Pons (tissue), 1 donor: ENCODE measurements at places on chromosomes 16 and 17.

GRCh38 chr16:79409978-79410377 is 190.6 kb downstream of the MAF start:
- peak; percentile 34 for DNase-seq

- DNase-seq = no peak
Observed at GRCh38 chr16:54487933-54488332, 201.3 kb upstream of the IRX3 start.

DNA sequence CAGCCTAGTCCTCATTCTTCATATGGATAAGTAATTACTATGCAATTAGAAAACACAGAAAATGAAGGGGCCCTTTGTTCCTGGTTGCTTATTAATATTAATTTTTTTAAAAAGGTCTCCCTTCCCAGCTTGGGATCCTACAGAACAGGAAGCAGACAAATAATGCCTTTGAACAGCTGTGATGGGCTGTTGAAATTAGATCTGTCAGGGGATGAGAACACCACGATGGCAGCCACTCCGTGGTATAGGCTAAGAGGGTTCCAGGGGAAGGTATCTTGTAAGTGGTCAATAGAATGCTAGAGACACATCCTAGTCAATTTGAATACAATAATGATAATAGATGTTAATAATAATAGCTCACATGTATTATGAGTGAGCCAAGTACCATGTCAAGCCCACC is 83.1 kb downstream of the CCDC182 start:
- no peak for DNase-seq

DNA sequence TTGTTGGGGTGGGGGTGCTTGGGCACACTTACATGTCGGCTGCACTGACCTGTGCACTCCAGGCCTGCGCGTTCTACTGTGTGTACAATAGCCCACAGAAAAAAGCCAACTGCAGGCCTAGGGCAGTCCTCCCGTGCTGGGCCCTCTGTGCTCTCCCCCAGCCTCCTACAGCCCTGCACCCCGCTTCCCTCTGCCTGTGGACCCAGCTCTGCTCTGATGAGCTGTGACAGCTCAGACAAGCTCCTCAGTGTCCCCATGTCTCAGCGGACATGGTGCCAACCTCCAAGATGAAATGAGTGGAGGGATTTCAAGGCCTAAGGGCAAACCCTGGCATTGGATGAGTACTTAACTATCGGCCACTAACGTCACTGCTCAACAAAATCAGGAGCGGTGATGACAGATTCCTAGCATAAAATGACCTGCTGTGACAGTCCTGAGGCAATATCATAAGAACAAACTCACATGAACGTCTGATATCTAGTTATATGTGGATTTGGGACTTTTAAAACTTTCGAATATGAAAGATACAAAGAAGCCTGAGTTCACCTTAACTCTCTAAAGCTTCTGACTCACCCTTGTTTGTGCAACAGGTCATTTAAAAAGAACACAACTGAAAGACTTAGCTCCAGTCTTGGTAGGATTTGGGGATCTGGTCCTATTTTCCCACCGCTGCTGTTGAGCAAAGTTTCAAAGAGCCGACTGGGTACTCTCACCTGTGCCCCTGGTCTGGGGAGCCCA is 34.7 kb downstream of the CCDC57 start:
- DNase-seq = no peak

DNA sequence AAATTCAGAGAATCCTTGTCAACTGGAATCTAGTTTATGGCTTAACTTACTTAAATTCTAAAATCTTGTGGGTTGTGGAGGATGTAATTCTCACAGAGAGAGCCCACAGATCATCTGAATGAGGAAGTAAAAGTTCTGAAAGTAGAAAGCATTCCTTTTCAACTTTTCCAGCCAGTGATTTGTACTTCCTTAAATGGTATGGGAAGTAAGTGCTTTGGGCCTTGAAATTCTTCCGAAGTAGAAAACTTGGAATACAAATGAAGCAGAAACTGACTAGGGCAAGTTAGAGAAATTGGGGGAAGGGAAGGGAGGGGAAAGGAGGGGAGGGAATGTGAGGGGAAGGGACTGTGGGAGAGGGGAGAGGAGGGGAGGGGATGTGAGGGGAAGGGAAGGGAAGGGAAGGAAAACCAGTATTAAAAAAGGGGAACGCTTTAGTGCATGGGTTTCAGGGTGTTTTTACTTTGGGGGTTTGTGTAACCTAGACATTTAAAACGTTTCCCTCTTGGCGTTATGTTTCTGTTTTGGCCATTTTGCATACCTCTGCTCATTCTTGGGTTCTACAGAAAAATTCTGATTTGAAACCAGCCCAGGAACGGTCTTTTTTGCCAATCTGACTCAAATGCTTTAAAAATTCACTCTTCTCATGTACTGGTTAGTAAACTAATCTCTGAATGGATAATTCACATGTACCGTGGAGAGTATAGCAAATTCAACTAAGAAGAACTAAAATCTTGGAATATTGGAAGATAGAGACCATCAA is 15.5 kb upstream of the SNTB2 start:
- DNase-seq = peak; percentile 68

GRCh38 chr17:81350320-81350890 is 44.9 kb upstream of the BAHCC1 start:
- no peak for DNase-seq

DNA sequence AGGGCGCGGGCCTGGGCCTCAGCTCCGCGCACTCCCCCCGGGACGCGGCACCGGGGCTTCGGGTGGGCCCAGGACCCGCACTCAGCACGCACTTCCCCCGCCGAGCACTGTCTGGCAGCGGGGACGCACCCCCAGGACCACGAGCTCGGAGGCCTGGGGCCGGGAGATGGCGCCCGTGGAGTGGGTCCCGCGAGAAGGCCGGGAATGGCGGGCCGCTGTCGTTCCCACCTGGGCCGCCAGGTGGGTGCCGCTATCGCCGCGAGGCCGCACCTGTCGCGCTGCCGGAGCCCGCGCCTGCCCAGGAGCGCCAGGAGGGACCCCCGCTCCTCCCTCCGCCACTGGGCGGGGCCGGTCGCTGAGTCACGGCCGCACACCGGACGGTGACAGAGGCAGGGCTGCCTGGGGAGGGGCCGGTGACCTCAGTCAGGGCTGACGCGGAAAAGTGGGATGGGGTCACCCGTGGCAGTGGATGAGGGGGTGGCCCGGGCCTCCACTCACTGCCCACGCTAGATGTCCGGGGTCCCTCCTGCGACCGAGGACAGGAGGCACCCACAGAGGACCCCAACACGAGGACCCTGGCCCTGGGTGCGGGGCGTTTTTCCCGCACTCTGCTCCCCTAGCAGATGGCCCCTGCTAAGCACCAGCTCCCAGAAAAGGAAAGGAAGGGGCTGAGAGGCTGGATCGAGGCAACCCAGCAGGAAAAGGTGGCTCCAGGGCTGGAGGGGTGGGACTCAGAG is 6.9 kb upstream of the ACTG1 start:
- DNase-seq = no peak

DNA sequence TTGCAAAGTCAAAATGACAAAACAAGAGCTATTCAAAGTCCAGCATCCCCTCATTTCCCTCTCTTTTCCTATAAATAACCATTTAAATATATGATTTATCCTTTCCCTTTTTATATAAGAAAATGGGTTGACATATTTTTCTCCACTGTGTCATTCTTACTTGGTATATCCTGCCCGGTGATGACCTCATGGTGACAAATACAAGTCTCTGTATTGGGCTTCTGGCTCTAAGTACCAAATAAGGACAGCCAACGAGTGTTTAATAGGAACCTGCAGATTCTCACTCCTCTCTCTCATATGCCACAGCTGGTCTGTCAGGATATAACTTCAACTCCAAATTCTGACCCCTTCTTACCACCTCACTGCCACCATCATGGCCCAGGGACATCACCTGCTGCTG is 25.5 kb upstream of the CBLN1 start:
- no peak for DNase-seq

DNA sequence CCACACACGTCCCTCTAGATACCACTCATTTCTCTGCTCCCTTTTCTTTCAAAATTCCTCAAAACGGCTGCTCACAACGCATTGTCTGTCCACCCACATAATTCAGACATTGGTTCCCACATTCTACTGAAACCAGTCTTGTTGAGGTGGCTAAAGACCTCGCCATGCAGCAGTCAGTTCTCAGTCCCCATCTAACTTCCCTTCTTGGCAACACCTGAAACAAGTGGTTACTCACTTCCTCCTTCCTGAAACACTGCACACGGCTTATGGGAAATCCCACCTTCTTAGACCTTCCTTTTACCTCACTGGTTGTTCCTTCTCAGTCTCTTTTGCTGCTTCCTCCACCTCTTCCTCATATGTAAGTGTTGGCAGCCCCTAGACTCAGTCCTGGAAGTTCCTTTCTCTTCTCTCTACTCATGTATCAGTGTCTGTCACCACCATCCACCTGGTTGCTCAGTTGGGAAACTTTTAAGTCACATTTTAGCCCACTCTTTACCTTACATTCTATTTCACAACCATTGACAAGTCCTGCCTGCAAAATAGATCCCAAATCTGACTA is 277.1 kb downstream of the CEP112 start:
- DNase-seq = no peak

- no peak for DNase-seq
Observed at GRCh38 chr16:12482455-12483220, 321.0 kb downstream of the CPPED1 start.

DNA sequence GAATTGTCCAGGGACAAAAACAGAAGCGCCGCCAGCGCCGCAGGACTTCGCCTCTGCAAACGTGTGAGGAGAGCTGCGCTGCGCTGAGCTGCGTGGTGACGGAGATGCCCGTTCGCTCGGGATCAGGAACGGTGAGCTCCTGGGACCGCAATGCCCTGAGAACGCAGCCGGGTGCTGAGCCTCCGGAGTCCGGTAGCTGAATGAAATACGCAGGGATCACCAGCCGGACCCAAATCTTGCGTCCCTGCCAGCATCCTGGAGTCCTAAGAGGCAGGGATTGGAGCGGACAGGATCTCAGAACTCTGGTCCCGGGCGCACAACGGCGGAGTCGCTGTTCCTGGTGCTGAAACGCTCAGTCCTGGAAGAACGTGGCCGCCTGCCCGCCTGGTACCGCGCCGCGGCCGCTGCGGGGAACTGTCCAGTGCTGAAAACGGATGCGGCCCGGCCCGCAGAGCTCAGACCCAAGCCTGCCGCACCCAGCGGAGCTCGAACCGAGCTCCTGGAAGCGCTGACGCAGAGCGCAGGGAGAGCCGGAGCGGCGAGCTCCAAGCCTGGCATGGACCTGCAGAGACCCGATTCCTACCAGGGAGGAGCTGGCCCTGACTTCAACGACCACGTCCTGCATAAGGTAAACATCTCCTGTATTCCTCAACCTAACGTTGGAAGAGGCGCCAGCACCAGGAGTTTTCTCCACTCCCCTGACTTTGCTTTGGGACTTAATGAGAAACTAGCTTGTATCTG is 41.5 kb downstream of the CD300LF start:
- DNase-seq = peak; percentile 12

GRCh38 chr16:27780468-27781194 is 230.7 kb downstream of the KATNIP start:
- no peak for DNase-seq

- no peak for DNase-seq
Observed at GRCh38 chr16:10256784-10257641, 74.8 kb upstream of the GRIN2A start.

DNA sequence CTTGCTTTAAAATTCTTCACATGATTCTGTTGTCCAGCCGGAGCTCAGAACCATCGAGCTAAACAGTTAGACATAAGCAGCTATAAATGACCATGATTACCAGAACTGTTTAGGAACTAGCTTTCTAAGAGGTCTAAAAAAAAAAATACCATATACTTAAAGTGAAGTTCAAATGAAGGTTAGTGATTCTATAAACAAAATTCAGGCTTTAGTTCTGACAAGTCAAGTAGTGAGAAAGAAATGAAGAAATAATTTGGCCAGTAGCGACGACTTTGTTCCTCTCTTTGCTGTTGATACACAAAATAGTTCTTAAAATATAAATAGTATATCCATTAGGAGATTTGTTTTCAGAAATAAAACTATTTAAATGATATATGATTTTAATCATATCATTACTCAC is 27.7 kb downstream of the ABCA8 start:
- DNase-seq = no peak

GRCh38 chr17:56849131-56849530 is 15.2 kb downstream of the DGKE start:
- no peak for DNase-seq

DNA sequence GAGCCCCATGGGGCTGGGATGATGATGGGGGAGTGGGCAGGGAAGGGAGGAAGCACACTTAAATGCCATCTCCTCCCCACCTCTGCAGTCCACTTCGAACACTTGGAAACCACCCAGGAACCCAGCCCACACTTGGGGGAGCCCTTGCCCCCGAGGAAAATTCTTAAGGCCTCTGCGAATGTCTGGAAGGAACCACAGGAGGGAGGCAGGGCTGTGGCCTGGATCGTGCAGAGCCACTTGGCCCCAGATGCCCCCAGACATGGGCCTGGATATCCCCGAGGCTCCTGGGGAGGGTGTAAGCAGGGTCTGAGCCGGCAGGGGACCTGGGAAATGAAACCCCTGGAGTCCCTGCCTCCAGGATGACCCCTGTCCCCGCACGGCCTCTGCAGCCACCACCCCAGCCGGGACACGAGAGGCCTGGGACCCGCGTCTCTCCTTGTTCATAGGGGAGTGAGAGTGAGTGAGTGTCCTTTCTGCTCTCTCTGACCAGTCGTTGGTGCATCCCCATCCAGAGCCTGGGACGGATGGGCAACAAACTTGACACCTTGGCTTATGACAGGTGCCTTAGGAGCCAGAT is 11.8 kb upstream of the MTSS2 start:
- no peak for DNase-seq

DNA sequence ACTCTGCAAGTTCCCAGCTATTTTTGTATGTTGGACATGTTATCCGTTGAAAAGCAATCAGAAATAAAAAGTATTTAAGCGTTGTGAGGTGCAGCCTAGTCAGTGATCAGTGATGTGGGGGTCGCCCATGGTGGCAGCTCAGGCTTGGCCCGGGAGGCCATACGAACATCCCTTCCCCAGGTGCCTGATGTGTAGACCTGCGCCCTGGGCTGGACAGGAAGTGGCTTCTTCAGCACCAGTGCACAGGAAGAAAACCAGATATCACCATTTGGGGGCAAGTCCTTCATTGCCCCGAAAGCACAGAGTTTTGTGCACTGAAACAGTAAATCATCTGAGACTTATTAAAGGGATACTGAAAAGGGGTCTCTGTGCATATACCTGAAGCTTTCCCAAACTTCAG is 98.9 kb downstream of the SOCS1 start:
- DNase-seq = no peak

DNA sequence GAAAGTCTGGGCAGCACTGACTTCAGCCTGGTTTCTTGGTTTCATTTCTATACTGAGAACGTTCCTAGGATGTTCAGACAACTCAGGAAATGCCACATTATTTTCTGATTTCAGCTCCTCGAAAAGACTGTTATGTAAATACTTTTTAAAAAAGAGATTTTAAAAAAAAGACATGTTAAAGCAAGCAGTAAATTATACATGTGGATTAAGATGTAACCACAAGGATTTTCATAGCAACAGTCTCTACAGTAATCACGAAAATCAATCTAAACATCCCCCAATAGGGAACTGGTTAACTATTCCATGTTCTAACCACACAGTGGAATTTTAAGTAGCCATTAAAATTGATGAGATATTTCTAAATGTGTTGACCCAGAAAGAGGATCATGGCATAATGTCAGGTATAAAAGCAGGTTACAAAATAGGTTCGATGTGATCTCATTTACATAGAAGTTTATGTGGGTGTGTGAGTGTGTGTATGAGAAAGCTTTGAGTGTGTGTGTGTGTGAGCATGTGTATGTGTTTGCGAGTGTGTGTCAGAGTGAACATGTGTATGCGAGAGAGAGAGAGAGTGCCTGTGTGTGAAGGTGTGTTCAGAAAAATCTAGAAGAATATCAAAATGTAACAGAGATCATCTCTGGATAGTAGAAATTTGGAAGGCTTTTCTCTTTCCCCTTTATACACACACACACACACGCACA is 63.0 kb upstream of the ERCC4 start:
- no peak for DNase-seq
